NCI-H2171 treated with DMSO at 0.1 percent for 48 hours (cell line): ENCODE measurements at places on chromosomes 5 and 9.

DNA sequence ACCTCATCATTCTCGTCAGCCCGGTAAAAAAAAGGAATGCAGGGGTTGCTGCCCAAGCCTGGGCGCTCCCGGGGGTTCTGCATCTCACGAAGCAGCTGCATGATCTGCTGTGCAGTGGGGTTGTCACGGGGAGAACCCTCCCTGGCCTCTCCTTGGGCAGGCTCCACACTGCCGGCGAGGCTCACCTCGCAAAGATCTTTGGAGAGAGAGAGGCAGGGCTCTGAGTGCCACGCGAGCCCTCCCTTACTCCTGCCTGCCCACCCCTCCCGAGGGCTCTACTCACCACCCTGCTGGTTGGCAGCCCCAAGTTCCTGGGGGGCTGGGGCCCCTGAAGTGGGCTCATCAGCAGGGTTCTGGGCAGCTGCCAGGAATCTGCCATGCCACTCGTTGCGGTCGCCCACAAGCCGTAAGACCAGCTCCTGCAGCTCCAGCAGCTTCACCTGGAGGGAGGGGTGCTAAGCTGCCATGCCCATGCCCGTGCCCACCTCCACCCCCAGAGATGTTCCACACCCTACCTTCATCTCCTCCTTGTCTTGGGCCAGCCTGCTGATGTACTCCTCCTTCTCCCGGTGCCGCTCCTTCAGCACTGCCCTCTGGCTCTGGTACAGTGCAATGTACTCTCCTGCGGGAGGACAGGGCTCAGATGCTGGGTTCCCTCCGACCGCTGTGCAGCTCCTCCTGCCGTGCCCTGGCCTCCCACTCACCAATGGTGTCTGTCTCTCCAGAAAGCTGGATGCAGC is 18.6 kb downstream of the GOLGA2 start:
- no peak for DNase-seq

DNA sequence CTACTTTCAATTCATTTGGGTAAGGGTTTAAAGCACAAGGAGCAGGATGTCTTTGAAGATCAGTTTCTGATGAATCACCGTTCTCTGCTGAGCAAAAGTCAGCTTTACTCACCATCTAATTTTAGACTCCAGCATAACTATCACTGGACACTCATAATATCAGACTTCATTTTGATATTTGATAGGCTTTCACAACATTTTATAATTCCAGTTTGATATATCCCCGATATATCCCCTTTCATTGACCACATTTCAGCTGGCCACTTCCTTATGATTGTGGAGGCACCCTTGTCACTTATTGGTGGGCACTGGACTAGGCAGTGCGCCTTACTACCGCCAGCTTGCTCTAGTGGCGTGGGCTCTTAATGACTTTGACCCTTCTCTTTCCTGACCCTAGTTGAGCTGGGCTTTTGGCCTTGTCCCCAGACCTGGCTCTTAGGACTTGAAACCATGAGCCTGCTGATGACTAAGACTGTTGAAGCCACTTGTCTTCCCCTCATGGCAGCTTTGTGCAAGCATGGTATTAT is 46.8 kb downstream of the CYSTM1 start:
- DNase-seq = no peak

GRCh38 chr5:153158608-153159007 is 331.9 kb upstream of the GRIA1 start:
- no peak for DNase-seq

- no peak for DNase-seq
Observed at GRCh38 chr5:88290801-88291200, 22.2 kb upstream of the TMEM161B start.

DNA sequence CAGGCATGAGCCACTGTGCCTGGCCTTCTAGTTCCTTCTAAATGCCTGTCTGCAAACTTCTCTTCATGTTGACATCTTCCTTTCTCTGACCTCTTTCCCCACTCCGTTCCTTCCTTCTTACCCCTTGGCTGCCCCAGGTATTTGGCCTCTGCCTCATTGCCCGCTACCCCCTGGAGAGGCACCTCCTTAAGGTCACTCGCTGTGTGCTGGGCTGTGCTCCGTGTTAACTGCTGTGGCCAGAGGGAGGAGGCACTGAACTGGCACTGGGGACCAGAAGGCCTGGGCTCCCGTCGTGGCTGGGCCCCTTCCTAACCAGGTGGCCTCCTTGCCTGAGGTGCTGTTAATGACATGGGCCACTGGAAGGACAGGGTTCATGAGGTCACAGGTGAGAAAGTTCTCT is 39.4 kb downstream of the LAMC3 start:
- DNase-seq = no peak

- no peak for DNase-seq
Observed at GRCh38 chr9:38023661-38024035, 45.4 kb downstream of the SHB start.

GRCh38 chr5:175712681-175713085 is 54.8 kb downstream of the HRH2 start:
- peak; percentile 42 for DNase-seq

DNA sequence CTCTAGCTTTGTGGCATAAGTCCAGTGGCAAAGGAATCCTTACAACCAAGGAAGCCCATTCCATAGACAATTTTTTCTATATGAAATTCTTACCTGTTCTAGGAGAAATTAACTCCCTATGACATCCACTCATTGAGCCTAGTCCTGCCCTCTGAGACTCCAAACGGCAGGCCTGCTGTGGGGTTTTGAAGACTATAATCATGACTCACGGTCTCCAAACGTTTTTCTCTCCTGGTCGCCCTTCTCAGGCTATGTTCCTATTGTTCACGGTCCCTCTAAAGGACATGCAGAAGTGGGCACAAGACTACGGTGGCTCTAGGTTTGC is 611 bp downstream of the EXOSC3 start:
- DNase-seq = no peak

GRCh38 chr9:37944671-37945481 is 40.9 kb upstream of the SLC25A51 start:
- DNase-seq = no peak

DNA sequence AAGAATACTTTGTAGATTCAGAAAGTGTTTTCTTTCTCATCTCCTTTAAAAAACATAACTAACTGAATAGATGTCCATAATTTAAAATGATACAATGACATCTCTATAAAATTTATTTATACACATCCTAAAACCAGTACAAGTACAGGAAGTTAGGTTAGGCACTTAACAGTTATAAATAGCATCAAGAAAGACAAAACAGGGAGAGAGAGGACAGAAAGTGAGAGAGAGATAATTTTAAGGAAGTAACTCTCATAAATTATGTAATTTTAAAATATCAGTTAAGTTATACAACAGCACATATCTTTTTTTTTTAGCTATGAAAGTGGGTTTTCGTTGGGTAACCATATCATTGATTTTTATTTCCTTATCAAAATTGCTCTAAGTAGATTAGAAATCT is 1068.6 kb downstream of the TAF11L14 start:
- DNase-seq = no peak

- no peak for DNase-seq
Observed at GRCh38 chr5:150279330-150280020, 10.1 kb downstream of the CAMK2A start.

GRCh38 chr9:70069704-70070103 is 26.1 kb downstream of the MAMDC2 start:
- DNase-seq = no peak

DNA sequence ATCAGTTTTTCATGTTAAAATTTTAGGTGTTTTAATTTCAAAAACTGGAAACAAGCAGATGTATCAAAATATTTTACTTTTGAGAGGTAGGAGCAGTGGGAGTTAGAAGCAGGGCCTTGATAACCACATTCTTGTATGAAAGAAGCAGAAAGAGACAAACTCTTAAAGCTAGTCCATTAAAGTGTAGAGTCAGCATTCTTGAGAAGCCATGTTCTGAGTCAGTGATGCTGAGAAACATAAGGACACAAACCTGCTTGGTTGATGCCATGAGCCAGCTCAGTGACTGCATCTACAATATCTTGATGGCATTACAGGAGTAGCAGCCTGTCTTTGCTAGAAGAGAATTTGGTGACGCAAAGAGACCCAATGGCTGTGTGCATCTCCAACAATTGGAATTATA is 826.1 kb upstream of the CTNND2 start:
- no peak for DNase-seq

DNA sequence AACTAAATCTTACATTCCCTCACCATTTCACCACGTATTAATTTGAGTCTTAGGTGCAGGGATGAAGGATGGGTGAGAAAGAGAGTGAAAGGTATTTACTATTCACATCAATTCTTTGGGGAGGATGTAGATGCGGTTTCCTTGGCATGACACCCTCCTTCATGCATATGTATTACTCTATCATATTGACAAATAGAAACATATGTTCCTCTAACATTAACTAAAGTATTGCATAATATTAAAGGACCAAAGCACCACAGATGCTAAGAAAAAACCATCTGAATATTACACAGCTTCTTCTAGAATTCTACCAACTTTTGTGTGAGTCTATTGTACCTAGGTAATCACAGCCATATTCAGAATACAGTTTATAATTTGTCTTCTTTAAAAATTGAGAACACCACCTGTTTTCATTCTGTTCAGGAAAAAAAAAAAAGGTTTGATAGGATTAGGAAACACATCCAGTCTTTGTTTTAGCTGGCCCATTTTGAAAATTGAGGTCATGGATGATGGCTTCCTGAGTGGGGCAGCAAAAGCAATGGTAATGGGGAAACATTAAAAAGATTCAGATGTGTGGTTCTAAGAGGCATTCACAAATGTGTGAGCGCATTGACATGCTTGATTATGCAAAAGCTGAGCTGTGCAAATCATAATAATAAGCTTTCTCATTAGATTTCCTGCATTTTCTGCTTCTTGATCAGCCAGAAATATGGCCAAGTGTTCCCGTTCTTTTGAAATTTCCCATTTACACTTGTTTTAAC is 1011.5 kb upstream of the NUDT12 start:
- DNase-seq = no peak

- no peak for DNase-seq
Observed at GRCh38 chr5:54774281-54775170, 210.9 kb downstream of the ESM1 start.

- DNase-seq = no peak
Observed at GRCh38 chr9:34719021-34719768, 9.3 kb upstream of the CCL21 start.

- DNase-seq = no peak
Observed at GRCh38 chr9:74958587-74958986, 5.9 kb upstream of the C9orf40 start.

DNA sequence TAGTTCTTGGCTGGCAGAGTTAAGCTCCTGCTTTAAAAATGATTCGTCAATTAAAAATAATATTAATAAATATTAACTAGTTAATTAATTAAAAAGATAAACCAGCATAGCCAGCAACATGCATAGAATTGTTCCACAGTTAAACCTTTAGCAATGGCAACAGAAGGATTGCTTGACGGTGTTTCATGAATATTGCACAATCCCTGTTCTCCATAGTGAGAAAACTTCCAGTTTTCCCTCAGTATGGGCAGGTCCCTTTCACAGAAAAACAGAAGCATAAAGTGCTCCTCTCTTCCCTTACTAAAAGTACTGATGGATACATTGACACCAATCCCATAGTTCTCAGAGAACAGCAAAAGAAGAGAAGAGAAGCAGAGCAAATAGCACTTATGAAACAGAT is 71.4 kb upstream of the CAST start:
- DNase-seq = no peak

GRCh38 chr5:76517334-76517733 is 105.9 kb downstream of the F2RL2 start:
- no peak for DNase-seq

- DNase-seq = no peak
Observed at GRCh38 chr5:33272288-33272687, 168.5 kb upstream of the TARS1 start.

DNA sequence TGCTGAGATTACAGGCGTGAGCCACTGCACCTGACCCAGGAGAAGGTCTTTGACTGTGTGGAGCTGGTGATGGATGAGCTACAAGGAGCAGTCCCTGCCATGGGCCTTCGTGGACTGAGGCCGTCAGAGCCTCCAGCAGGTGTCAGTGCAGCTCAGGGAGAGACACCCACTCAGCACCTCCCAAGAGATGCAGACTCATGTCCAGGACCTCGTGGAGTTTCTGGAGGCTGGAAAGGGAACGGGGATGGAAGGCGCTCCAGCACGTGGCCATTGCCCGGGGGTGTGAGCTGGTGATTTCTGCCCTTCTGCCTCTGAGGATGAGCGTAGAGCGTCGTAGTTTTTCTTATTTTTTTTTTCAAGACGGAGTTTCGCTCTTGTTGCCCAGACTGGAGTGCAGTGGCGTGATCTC is 9.5 kb downstream of the TOR4A start:
- peak; percentile 39 for DNase-seq

DNA sequence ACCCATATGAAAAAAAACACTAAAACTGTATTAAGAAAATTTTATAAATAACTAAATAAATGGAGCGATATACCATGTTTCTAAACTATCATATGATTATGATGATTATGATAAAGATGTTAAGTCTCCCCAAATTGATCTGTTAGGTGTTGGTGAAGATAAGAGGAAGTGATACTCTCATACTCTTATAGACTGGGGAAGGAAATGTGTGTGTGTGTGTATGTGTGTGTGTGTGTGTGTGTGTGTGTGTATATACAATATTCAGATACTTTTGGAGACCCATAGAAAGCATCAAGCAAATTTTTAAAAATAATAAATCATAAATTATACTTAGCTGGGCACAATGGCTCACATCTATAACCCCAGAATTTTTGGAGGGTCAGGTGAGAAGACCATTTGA is 62.9 kb downstream of the TMEM232 start:
- DNase-seq = no peak

GRCh38 chr9:73121375-73121935 is 30.2 kb upstream of the ANXA1 start:
- no peak for DNase-seq

- no peak for DNase-seq
Observed at GRCh38 chr9:136194540-136194939, 10.4 kb downstream of the LHX3 start.

GRCh38 chr5:168809218-168809617 is 230.1 kb upstream of the PANK3 start:
- DNase-seq = no peak

DNA sequence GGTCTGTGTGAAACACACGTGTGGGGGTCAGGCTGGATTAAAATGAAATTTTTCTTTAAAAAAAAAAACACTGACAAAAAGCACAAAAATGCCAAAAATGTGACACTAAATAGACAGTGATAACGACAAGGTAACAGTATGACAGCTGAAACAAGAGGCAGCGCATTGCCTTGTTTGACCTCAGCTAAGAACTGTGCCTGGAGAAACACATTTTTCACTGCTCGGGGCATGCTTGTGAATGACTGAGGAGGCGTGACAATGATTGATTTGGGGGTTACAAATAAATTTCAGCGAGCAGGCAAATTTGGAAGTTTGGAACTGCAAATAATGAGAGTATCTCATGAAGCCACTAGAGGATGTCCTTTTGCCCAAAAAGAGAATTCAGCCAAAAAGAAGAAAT is 44.2 kb upstream of the SPATA31C2 start:
- DNase-seq = no peak
